ENCODE measurements at places on chromosomes 6 and 20. TPM values are rescaled to one million over a fixed set of nuclear protein-coding genes. Genes with fewer than 3 reads are reported as not detected.

DNA sequence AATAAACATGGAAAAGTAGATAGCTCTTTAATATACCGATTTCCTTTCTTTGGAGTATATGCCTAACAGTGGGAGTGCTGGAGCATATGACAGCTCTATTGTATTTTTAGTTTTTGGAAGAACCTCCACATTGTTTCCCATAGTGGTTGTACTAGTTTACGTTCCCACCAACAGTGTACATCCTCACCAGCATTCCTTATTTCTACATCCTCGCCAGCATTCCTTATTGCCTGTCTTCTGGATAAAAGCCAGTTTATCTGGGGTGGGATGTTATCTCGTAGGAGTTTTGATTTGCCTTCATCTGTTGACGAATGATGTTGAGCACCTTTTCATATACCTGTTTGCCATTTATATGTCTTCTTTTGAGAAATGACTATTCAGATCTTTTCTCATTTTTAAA lies 2.6 kb downstream of the MICA start:
- H3K36me3 ChIP-seq: peaks cover 5% of the 10 kb centered on the region
- no peak for DNase-seq
- no peak overlapping the region for H3K4me3 ChIP-seq
- H3K27me3 ChIP-seq: no peaks in the 10 kb centered on the region
- no peak overlapping the region for H3K27ac ChIP-seq
- peaks cover 66% of the 10 kb centered on the region for H3K4me1 ChIP-seq

GRCh38 chr6:92114091-92114675 lies 1305.2 kb downstream of the EPHA7 start:
- DNase-seq: no peak
- no peak overlapping the region for H3K4me3 ChIP-seq
- H3K36me3 ChIP-seq: no peaks in the 10 kb centered on the region
- no peaks in the 10 kb centered on the region for H3K4me1 ChIP-seq

- DNase-seq: no peak
- H3K4me1 ChIP-seq: peaks cover 11% of the 10 kb centered on the region
- no peaks in the 10 kb centered on the region for H3K36me3 ChIP-seq
- H3K27me3 ChIP-seq: peaks cover 70% of the 10 kb centered on the region
- no peak overlapping the region for H3K27ac ChIP-seq
These were observed 2.0 kb upstream of the MAFB start for GRCh38 chr20:40690836-40691565.

DNA sequence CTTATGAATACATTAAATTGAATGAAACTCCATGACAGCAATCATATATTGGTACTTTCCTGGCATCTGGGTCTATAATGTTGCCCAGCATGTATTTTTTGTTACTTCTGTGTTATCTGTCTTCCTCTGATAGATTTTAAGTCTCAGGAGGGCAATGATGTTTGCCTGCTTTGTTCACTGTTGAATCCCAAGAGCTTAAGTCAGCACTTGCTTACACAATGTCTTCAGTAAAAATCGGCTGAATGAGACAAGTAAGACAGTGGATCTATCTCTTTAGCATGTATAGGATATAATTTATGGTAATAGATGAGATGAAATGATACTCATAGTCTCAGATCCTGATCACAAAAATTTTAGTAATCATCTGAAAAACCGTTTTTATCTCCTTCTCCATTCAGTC lies 1034.9 kb upstream of the EPHA7 start:
- no peak overlapping the region for H3K27ac ChIP-seq
- no peaks in the 10 kb centered on the region for H3K4me1 ChIP-seq
- H3K36me3 ChIP-seq: no peaks in the 10 kb centered on the region

- H3K27ac ChIP-seq: no peak overlapping the region
- no peaks in the 10 kb centered on the region for H3K36me3 ChIP-seq
- DNase-seq: no peak
These were observed 236.7 kb downstream of the PAX1 start for GRCh38 chr20:21941941-21942805.

DNA sequence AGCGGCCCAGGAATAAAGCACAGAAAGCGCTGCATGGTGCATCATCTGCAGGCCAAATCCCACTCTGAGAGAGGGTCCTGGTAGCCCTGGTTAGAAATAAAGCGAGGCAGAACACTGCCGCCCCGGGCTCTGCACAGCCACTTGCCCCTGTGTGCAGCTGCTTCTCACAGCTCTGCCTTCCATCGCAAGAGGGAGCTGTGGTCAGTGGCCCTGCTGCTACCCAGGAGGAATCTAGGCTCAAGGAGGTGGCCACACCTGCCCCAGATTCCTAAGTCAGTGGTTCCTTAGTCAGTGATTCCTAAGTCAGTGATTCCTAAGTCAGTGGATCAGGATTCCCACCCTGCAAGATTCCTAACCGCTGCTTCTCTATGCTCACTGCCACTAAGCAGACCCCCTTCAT lies 8.8 kb downstream of the CDH4 start:
- H3K36me3 ChIP-seq: no peaks in the 10 kb centered on the region
- H3K4me1 ChIP-seq: no peaks in the 10 kb centered on the region
- no peak for DNase-seq
- no peak overlapping the region for H3K27ac ChIP-seq

GRCh38 chr20:38412877-38413577 lies 22.1 kb downstream of the SNHG17 start:
- no peak overlapping the region for H3K27ac ChIP-seq
- H3K36me3 ChIP-seq: peaks cover 68% of the 10 kb centered on the region
- DNase-seq: no peak

DNA sequence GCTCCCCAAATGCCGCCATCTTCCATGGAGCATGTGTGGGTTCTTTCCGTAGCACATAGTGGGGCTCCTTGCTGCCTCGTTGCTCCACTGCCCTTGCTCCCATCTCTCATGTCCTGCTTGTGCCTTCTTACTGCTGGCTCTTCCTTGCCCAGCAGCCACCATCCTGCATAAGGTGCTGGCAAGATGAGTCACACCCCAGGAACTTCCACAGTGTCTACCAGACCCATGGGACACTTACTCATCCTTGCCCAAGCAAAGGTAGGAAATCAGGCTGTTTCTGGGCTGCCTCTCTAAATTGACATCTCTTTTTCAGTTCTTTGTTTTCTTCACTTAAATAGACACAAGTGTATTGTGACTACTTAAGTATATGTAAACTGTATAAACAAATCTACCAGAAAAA lies 39.4 kb upstream of the RGS17 start:
- H3K36me3 ChIP-seq: no peaks in the 10 kb centered on the region
- no peak for DNase-seq
- H3K27ac ChIP-seq: no peak overlapping the region
- H3K27me3 ChIP-seq: peaks cover 17% of the 10 kb centered on the region
- no peaks in the 10 kb centered on the region for H3K4me1 ChIP-seq

- no peak overlapping the region for H3K27ac ChIP-seq
- no peaks in the 10 kb centered on the region for H3K4me1 ChIP-seq
These were observed 493.1 kb upstream of the FLRT3 start for GRCh38 chr20:14830466-14830865.

Gene SPO11
- not detected for total RNA-seq

Gene GABRR1
- total RNA-seq: not detected

Gene MYCT1
- not detected for total RNA-seq

Gene CGA
- total RNA-seq: not detected

Gene BHLHE23
- total RNA-seq: not detected

Gene TCF21
- total RNA-seq: not detected

Gene PGC
- not detected for total RNA-seq

Gene HTR1B
- total RNA-seq: not detected
